Stimulated activated CD8-positive, alpha-beta memory T cell treated with anti-CD3 and anti-CD28 coated beads, Interleukin-2, amount 100 ng/mL, for 48 hours (primary cell): ENCODE measurements at places on chromosomes 2 and 18.

- DNase-seq = no peak
These were observed 135.8 kb downstream of the SETBP1 start for GRCh38 chr18:44816477-44816876.

GRCh38 chr2:99035920-99036319 is 99.9 kb upstream of the CRACDL start:
- no peak for DNase-seq

GRCh38 chr2:204643326-204643725 is 98.1 kb downstream of the PARD3B start:
- no peak for DNase-seq

DNA sequence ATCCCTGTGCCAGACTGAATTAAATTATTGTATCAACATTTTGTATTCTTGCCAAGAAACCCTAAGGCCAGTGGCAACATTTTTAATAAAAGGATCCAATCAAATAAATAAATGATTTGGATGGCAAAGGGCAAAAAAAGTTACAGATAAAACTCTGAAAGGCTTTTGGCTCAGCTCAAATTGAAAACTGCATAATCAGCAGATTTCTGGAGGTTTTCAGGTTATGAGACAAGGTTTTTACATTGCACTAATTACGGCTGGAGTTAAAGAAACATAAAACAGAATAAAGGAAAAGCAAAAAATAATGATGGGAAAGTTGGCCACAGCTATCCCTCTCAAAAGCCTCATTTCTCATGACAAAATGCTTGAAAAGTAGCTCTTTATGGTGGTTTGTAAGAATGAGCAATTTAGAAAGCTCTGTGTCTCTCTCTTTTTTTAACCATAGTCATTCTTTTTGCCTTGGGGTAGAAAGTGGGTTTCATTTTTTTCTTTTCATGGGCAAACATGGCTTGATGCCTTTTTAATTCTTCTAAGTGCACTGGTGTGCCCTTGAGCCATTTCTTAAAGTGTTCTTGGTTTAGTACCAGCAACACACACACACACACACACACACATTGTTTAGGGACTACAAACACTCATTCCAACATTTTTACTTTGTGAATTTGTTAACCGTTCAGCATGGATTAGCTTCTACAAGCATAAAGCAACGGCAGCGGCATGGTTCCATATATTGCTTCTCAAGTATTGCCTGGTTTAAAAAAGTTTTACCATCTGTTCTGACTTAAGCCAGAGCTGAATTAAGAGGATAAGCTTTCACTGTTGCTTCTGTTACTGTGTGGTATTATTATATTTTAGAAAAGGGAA is 747.1 kb upstream of the FSHR start:
- DNase-seq = no peak

DNA sequence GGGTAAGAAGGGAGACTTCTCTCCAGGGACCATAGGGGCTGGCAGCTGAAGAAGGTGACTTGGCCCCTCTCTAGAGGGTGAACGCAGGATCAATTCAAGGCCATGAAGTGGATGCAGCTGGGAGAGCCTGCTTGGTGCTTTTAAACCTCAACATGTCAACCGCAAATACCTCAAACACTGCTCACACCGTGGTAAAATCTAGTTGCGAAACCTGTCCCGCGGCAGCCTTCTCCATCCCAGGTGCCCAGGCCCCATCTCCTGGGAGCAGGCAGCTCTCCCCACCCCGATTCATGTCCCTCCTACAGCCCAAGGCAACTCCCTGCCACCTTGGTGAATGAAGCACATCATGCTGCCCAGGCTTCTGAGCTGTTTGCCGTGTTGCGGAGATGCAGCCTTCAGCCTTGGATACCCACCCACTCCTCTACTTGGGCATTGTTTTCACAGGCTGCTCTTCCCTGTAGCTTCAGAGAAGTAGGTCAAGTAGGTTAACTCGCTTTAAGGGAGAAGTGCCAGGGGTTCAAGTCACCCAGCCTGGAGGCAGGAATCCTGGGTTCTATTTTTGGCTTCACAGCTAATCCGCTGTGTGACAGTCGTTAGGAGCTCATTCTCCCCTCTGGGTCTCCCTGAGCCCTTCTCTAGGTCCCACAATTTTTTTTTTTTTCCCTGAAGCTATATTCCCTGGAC is 6.2 kb upstream of the EFR3B start:
- no peak for DNase-seq

DNA sequence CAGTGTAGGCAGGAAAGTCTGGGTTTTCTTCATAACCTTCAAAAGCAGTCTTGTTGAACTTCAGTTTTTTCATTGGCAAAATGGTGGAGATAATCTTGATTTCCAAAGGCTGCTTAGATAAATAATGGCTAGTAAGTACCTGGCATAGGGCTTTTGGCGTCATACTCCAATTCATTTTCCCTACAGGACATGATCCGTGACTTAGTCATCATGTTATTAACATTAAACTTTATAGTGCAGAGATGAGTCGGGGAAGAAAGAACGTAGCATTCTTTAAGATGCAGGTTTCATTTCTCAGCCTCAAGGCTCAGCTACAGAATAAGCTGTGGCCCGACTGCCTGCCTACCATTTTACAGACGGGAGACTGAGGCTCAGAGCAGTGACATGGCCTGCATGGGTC is 64.0 kb downstream of the RALBP1 start:
- no peak for DNase-seq

- DNase-seq = no peak
These were observed 125.8 kb upstream of the PGAP1 start for GRCh38 chr2:197052356-197052755.

DNA sequence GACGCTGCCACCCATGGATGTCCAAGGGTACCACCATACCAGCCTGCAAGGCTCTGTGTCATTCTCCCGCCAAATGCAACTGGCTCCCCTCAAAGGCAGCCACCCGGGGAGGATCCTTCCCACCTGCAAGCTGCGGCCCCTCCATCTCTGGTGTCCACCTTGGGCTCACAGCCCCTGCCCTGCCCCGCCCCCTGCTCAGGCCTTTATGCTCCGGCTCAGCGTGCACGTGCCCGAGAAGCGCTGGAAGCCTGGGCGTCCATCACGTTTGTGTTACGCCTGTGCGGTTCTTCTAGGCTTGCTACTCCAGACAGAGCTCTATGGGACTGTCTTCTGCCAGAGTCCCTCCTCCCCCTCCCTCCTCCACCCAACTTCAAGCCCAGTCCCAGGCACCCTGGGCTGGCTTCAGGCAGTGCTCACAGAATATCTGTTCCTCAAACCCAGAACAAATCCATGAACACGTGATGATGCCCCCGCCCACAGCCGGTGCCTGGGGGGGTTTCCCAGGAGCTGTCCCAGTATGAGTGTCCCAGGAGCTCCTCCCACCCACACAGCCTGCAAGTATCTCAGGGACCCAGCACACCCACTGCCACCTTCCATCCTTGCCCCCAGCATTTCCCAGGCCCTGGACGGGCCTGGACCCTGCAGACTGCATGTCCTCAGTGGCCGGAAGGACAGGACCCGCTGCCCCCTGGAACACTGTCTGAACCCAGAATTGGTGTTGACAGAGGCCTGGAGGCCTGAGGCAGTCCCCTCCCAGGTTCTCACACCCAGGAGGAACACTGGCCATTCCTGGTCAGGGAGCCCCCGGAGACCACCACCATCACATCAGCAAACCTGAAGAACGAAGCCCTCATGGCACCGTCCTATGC is 30.3 kb downstream of the KIF1A start:
- DNase-seq = no peak

DNA sequence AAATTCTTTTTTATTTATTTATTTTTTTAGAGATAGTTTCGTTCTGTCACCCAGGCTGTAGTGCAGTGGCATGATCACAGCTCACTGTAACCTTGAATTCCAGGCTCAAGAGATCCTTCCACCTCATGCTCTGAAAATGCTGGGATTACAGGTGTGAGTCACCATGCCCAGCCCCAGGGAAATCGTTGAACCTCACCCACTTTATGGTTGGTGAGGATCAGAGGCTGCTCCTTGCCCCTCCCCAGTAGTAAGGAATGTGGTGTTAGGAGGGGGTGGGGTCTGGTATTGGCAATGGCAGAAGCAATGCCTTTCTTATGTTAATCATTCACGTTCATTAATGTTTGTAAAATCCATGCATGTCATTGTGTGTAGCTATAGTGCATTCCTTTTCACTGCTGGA is 161.9 kb downstream of the SUCLG1 start:
- no peak for DNase-seq

- DNase-seq = no peak
These were observed 257.3 kb downstream of the ATAD2B start for GRCh38 chr2:23669413-23670244.

- DNase-seq = no peak
These were observed 12.3 kb downstream of the ZEB2 start for GRCh38 chr2:144507441-144508171.

DNA sequence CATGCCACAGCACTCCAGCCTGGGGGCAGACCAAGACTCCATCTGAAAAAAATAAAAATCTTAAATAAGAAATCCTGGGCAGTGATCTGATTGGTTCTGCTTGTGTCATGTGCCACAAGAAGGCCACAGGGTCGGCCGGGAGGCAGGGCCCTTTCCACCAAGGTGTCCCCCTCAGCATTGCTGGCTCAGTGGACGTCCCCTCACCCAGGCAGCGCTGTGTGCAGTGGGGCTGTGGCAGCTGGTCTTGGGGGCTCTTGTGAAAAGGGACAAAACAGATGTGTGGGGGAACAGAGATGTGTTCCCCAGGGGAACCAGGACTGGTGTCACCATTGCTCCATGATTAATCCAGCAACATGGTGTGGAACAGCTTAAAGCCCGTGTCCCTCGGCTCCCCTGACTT is 60.5 kb downstream of the HS6ST1 start:
- DNase-seq = no peak

DNA sequence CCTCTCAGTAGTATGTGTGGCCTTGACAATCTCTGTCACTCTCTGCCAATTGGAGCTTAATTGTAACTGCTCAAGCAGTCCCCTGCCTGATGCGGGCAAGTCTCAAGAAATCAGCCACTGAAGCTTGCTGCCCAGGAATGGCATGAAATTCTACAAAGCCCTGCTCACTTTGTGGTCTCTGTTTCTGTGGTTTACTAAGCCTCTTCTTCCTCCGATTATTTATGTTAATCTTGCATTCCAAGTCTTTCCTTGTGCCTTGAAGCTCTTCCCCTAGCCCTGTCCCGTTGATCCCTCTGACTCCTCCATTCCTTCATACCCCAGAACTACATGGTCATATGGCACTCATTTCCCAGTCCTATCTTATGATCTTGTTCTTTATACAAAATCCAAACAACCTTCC is 489.3 kb upstream of the CHST9 start:
- no peak for DNase-seq

DNA sequence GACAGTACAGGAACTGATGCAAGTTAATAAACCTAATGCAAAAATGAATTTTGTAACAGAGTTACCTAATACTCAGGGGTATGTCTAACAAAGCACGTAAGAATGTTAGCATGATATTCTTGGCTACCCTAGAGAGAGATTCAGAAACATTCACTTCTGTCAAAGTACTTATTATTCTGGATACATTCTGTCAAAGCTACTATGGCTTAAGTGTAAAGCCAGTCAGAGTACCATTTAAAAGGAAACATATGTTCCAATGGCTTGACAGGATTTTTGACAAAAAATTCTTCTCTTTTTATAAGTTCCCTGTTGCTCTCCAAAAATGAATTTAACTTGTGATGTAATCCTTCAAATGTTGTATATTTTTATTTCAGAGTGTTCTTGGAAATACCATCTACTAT is 85.5 kb downstream of the PIGN start:
- DNase-seq = no peak

DNA sequence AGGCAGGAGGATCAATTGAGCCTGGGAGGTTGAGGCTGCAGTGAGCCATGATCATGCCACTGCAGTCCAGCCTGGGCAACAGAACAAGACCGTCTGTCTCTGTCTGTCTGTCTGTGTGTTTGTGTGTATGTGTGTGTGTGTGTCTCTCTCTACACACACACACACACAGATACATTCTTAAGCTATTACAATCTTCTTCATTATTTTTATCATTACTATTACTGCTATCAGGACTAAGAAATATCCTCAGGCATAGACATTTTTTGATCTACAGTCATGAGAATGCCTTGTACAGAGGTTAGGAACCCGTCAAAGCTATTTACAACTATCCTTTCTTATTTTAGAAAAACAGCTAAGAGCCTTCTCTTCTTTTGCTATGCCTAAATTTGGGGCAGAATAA is 207.4 kb downstream of the NEDD4L start:
- DNase-seq = no peak

- no peak for DNase-seq
These were observed 469.3 kb downstream of the PLCL1 start for GRCh38 chr2:198273660-198274059.

DNA sequence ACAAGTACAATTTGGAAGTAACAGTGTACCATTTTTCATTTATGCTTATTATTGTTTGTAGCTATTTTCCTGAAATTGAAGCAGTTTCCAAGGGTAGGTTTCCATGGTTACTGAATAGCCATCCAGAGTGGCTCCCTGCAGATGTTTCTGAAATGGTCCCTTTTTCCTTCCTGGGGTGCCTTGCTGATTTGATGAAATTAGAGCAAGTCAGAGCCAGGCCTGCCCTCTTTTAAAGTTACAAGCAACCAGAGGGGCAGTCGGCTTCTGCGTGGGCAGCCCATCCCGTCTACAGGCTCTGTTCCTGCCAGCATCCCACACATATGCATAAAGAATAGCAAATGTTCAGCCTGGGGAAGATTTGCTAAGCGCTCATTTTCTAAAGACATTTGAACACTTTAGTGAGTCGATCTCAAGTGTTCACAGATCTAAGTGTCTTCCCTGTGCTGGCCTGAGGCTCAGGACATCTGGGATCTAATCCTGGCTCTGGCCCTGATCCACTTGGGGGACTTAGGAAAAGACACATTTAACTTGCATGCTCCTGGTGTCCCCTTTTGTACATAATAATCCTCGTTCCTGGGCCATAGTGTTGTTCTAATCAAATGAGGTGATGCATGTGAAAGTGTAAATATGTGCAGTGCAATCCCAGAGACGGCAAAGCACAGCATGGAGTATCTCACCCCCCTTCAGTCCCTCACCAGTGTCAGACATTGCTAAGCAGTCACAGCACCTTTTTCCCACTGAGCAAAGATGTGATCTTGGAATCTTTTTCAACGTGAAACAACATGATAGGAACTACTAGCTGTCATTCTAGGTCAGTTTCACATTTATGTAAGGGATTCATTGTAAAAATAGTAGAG is 92.2 kb downstream of the STPG4 start:
- no peak for DNase-seq

DNA sequence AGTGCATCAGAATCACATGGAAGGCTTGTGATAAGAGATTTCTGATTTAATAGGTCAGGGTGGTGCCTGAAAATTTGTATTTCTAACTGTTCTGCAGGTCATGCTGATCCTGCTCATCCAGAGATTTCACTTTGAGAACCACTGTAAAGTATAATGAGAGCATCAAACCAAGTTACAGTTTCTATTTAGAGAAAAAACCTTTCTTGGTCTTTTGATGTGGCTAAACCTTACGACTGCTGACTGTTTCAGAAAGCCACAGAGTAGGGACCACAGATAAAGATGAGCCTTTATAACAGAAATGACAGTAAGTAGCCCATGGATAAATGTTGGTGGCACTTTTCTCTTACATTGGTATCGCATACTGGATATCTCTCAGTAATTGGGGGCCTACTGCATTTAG is 109.4 kb upstream of the FANCL start:
- DNase-seq = no peak
